ENCODE measurements at places on chromosomes 1 and 21.

DNA sequence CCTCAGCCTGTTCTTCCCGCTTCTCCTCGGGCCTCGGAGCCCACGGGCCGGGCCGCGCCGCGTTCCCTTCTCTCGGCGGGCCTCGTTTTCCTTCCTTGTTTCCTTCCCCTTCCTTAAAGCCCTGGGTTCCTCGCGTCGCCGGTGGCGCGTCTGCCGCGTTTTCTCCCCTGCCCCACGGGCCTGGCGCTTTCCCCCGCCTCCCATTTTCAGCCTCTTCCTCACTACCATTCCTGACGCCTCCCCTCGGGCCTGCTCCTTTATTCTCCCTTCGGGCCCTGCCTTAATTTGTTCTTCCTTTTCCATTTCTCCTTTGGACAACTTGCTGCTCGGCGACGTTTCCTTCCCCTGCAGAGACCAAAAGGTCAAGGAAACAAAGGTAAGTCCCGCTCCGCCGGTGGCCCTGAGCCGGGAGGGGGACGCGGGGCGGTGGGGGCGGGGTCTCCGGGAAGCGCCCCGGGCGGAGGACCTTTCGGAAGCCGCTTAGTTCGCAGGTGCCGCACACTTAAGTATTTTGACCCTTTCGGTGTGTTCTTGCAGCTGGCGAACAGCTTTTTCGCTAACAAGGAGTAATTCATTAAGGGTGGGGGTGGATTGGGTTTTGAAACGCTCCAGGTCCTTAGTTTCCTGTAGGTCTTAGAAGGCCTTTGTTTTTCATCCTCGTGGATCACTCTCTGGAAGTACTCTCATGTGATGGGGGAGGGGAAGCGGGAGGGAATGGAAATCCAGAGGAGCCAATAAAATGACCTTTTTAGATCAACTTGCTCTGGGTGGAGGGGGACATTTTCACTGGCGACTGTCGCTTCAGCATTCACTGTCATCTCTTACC, 780 bp downstream of the YTHDF2 start:
- peak; percentile 78 for DNase-seq

DNA sequence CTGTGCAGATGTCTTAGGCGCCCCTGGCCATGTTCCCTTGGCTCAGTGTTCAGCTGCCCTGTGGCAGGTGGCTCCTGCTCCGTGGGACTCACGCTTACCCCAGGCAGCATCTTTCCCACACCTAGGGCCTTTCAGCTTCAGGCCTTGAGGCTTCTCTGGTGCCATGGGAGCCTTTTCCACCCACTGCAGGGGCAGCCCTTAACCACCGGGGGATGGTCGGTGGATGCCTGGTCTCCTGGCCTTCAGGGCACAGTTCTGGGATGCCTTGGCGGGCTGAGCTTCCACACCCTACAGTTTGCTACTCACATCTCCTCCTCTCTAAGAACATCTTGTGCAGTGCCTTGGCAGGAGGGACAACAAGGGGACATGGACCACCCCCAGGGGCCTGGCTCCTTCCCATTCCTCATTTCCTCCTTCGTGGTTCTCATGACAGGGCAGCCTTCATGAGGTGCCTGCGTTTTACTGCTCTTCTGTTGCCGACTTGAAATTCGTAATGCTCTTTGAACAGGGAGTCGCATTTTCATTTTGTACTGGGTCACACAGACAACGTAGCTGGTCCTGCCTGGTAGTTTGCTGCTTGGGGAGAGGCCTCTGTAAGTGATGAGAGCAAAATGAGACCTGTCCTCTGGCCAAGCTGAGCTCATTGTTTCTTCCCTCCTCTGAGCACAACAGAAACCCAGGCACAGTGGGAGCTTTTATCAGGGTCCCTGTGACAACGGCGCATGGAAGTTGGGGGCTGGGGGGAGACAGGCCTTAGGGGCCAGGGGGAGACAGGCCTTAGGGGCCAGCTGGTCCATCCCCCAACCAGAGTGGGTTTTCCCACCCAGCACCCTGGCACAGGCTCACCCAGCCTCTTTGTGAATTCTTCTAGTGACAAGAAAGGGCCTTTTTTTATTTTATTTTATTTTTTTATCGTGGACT, 62.0 kb upstream of the NEK2 start:
- no peak for DNase-seq

- DNase-seq: no peak
These were observed 29.1 kb upstream of the CASZ1 start for GRCh38 chr1:10825592-10825991.

DNA sequence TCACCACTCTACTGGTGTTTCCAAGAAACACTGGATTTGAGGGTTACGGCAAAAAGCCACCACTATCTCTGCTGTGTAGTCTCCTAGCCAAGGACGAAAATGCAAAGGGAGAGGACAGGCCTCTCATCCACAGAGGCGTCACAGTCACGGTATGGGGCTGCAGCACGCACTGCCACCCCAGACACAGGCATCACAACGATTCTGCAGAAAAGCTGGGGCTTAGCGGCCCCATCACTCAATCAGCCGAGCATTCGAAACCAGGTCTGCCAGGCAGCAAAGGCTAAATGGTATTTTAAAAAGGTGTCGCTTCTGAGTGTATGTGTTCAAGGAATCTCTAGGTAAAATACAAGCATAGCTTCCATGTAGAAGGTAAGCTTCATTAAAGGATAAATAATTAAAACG, 1.4 kb downstream of the RIPK4 start:
- DNase-seq: no peak

DNA sequence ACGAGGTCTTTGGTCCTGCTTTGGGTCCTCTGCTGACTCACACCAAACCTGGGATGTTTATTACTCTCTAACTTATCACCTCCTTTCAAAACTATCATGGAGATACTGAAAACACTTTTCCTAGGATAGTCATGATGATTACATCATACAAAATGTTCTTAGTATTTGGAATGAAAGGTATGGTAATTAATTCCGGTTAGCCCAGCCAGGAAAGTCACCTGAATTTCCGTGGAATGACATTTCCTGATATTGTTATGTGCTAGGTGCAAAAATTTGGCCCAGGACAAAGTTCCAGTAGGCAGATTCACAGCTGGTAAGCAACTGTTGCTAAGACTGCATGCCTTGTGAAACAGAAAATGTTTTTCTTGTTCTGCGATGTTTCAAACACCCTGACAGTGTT, 203.4 kb downstream of the ZNF648 start:
- no peak for DNase-seq

DNA sequence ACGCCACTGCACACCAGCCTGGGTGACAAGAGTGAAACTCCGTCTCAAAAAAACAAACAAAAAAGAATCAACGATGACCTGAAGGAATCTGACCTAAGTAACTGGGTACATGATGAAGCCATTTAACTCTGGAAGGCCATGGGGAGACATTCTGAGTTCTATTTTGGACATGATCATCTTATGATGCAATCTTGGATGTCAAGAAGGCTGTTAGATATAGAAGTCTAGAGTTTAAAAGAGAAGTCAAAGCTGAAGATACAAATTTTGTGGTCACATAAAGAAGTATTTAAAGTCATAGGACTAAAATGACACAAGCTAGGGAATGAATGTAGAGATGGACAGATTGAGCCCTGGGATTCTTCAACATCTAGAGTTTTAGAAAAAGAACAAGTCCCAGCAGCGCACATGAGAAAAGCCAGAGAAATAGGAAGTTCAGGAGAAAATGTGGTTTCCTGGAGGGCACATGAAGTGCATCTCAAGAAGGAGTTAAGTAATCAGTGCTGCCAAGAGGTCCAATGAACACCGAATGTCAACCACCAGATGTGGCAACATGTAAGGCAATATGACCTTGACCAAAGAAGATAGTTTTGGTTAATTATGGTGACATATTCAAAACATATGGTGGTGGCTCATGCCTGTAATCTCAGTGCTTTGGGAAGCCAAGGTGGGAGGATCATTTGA, 26.8 kb downstream of the ELK4 start:
- DNase-seq: no peak

DNA sequence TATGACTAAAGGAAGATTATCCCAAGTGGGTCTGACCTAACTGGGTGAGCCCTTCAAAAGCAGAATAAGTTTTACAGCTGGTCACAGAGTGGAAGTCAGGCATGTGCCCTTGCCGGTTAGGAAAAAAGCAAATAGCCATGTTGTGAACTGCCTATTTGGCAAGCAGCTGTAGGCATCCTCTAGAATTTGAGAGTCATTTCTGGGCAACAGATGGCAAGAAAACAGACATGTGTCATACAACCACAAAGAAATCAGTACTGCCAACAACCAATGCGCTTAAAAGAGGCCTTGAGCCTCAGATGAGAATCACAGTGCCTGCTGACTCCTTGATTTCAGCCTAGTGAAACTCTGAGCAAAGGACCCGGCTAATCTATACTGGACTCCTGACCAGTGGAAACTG, 26.8 kb downstream of the LRRC53 start:
- no peak for DNase-seq

- DNase-seq: no peak
These were observed 31.1 kb upstream of the IKBKE start for GRCh38 chr1:206439205-206439604.

- no peak for DNase-seq
These were observed 59.9 kb upstream of the JAK1 start for GRCh38 chr1:65026235-65026634.
